Coronary artery (tissue), 2 donors: ENCODE measurements at places on chromosomes 12 and 14.

- DNase-seq = no peak
Measured at GRCh38 chr12:52221912-52222457, 11.1 kb upstream of the KRT7 start.

DNA sequence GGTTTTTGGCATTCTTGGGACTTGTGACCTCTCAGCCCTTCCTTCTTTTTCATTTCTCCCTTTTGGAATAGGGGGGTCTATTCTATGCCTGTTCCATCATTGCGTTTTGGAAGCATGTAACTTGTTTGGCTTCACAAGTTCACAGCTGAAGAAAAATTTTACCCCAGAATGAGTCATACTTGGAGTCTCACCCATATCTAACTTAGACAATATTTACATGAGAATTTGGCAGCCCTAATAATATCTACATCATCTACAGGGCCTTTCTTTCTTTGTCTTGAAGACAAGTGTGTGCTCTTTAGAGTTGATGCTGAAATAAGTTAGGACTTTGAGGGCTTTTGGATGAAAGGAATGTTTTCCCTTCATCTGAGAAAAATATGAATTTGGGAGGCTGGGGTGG, 1312.9 kb upstream of the FLRT2 start:
- DNase-seq = no peak

DNA sequence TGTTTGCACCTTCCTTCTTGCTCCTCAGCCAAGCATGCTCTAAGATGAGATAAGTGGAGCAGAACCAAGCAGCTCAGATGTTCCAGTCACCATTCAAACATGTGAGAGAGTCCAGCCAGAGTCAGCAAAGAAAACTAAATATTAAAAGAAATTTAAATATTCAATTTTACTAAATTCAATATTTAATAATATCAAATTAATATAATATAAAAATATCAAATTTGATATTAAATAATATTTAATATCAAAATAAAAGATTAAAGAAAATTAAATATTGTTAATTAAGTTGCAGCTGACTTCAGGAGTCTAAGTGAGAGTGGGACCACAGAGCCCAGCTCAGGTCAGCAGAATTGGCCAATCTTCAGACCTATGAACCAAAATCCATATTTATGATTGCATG, 526.1 kb upstream of the FLRT2 start:
- no peak for DNase-seq

- DNase-seq = no peak
Measured at GRCh38 chr12:75116646-75117198, 92.9 kb downstream of the KCNC2 start.

DNA sequence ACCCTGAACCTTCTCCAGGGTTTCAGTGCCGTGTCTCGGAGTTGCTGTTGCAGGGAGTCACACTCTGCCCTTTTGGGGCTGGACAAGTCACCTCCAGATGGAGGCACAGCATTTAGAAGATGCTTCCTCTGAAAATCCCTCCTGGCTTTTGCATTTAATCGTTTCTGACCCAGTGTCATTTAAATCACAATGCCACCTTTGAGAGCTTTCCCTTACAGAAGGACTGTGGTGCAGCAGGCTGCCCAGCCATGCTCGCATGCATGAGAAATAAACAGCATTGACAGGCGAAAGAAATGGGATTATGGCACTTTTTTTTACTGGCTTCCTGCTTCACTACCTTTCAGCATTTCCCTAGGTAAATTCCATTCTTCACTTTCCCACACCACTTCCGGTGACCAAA, 113.4 kb upstream of the DYRK2 start:
- DNase-seq = no peak

- peak; percentile 74 for DNase-seq
Measured at GRCh38 chr12:14769466-14769968, 33.8 kb downstream of the WBP11 start.

- no peak for DNase-seq
Measured at GRCh38 chr14:75182821-75183220, 6.4 kb upstream of the TMED10 start.

DNA sequence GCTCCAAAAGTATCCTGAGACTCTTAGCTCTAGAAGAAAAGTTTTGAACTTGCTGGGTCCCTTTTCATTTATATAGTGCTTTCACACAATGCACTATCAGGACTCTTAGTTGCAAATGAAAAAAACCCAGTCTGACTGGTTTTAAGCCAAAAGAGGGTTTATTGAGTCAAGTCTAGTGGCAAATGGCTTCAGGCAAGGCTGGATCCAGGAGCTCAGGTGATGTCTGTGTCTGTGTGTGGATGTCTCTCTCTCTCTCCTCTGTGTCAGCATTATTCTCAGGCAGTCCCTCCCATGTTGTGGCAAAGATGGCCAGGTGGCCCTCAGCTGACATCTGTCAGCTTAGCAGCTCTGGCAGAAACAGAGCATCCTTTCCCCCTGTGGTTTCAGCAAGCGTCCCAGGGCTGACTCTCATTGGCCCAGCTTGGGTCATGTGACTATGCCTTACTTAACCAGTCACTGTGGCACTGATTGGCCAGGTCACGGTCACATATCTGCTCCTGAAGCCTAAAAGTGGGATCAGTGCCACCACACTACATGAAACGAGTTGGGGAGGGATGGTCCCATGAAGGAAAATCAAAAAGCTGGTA, 6.2 kb downstream of the TMEM120B start:
- DNase-seq = no peak

- no peak for DNase-seq
Measured at GRCh38 chr12:7837366-7837765, 35.3 kb downstream of the SLC2A14 start.

DNA sequence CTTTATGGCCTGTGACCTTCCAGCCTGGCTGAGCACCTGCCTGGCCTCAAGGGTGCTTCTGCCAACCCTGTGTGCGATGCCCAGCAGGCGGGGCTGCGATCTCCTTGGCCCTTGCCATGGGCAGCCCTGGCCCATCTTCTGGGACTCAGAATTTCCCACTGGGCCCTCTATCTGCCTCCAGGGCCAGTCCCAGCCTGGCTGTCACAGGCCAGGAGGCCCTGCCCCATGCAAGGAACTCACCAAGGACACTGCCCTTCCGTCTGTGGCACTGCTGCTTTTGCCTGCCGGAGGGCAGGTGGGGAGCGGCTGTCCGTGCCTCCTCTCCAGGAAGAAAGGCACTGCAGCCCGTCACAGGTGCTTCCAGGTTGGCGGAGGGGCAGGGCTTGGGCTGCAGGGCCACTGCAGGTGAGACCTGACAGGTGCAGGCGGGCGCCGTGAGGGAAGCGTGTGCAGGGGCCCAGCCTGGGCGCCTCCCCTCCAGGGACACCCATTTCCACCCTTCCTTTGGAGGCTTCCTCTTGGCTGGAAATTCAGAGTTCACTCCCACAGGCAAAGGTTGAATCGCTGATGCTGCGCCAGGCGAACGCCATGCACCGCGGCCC, 177.8 kb downstream of the KIF26A start:
- DNase-seq = peak; percentile 43

DNA sequence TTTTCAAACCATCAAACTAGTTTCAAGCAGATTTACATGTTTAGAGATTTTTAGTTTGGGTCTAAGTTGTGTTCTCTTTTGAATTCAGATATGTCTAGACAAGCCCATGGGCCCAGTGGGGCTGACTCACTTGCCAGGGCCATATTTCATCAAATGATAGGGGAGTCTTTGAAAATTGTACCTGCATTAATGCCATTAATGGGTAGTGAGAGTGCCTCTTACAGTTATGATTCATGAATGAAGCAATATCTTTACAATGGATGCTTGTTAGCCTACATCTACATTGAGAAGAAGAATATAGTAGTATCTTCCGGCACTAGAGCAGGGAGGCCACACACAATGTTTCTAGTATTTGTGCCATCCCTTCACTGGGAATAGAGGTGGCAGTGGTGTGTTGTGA, 174.2 kb upstream of the E2F7 start:
- no peak for DNase-seq

- DNase-seq = no peak
Measured at GRCh38 chr14:64746298-64747250, 42.4 kb downstream of the PLEKHG3 start.

DNA sequence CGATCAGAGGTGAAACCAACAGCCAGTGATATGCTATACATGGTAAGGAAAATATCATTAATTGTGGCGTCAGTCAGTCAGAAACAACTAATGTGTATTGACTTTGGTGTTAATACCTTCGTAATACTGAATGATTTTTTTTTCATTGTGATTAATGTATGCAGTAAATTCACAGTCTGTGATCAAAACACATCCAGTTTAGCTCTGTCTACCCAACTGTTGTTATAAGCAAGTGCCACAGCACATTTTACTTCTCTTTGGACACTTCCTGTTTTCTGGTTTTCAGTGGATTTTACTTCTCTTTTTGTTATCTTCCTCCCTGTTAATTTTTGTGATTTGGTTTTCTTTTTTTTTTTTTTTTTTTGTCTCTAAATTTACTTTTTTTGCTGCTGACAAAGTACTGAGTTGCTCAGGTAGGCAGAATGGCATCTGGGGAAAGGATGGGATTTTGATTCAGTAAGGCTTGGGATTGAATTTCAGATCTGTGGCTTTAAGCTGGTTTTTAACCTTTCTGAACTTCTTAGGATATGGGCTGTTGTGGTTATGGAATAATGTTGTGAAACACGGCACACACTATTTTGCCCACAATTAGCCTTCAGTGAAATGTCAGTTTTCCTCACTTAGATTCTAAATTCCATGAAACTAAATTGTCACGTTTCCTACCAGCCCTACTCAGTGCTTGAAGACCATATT, 604 bp downstream of the GLIPR1 start:
- DNase-seq = no peak

GRCh38 chr14:32202491-32202997, 525 bp downstream of the RNU6-8 start:
- DNase-seq = no peak

DNA sequence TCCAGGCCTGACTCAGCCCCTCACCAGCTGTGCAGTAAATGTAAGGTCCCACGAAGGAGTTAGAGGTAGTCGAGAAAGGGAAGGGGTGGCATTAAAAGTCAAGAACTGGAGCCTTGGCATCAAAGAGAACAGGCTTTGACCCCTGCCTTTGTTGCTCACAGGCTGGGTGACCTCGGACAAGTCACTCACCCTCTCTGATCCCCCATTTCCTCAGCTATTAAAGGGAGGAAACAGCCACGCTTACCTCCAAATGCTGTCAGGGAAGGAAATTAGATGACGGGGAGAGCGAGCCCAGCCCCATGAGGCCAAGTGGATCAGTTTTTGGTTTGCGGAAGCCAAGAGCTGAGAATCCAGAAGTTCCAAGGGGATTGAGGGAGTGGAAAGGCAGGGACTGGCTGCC, 104.9 kb upstream of the MYL2 start:
- no peak for DNase-seq

DNA sequence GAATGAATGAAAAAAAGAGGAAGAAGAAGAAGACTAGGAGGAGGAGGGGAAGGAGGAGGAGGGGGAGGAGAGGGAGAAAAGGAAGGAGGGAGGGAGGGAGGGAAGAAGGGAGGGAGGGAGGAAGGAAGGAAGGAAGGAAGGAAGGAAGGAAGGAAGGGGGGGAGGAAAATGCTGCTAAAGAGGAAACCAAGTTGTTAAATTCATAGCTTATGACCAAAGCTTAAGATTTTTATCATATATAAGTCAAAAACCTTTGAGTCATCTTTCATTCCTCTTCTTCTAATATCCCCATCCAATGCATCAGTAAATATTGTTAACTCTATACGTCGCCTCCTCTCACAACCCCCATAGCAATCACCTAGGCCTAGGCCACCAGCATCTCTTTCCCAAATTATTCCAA, 117.3 kb downstream of the SLC2A13 start:
- DNase-seq = no peak

DNA sequence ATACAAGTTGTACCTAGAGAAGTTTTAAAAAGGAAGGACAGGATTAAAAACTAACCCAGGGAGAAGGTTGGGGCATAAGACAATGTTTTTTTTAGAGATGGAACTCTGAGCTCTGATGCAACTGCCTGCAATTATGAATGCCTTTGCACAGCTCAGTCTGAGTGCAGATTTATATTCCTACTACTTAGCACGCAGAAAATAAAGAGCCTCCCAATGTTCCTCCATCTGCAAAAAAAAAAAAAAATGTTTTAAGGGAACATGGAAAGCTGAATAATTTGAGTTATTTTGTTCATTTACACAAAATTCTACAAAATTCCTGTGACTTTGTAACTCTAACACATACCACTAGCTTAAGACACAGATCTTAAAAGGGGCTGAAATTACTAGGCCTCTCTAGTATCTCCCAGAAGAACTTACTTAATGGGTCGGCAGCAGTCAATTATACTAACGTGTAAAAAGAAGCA, 15.7 kb downstream of the CLIP1 start:
- no peak for DNase-seq

DNA sequence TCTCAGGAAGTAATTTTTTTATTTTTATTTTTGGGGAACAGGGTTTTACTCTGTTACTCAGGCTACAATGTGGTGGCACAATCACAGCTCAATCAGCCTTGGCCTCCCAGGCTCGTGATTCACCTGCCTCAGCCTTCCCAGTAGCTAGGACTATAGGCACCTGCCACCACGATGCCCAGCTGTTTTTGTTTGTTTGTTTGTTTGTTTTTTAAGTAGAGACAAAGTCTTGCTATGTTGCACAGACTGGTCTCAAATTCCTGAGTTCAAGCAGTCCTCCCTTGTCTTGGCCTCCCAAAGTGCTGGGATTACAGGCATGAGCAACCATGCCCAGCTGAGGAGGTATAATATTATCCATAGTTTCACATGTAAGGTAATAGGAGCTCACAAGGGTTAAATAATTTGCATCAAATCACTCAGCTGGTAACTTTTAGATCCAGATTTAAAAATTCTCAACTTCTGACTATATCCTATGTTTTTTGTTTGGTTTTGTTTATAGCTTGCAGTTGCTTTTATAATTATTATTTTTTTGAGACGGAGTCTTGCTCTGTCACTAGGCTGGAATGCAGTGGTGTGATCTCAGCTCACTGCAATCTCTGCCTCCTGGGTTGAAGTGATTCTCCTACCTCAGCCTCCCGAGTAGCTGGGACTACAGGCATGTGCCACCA, 629.3 kb downstream of the DIO2 start:
- no peak for DNase-seq

- DNase-seq = no peak
Measured at GRCh38 chr12:11609045-11609444, 40.4 kb upstream of the ETV6 start.

DNA sequence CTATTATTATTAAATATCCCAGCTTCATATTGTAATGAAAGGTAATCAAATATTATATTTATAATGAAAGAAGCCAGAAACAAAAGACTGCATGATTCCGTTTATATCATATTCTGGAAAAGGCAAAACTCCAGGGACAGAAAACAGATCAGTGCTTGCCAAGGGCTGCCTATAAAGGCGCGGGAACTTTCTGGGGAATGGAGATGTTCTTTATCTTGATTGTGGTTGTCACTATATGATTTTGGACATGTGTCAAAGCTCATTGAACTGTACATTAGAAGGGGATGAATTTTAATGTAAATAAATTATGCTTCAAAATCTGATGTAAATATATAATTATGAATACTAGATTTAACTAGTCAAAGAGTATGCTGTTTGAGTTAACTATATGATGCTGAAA, 115.4 kb upstream of the KRAS start:
- DNase-seq = no peak

GRCh38 chr12:9741726-9742125, 8.8 kb upstream of the CLECL1 start:
- no peak for DNase-seq

GRCh38 chr14:103871596-103872480, 24.5 kb upstream of the PPP1R13B start:
- no peak for DNase-seq
